Activated T-cell treated with anti-CD3 and anti-CD28 coated beads for 1 hour (primary cell): ENCODE measurements at places on chromosomes 4 and X.

GRCh38 chr4:127209580-127210095 is 423.1 kb upstream of the INTU start:
- no peak for DNase-seq

DNA sequence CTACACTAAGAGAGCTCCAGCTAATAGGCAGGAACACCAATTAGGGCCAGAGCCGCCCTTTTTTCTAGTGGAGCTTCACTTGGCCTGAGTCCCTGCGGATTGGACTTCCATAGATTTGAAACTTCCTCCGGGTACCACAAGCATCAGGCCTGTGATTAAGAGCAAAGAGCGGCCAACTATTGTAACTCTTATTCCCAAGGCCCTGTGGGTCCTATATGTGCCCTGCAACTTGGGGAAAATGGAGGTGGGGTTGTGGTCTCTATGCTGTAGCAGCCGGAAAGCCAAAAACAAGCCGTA is at the start of gene NCBP2L:
NCBP2L (plus strand) TSS at position 198 of the 297 bp plus-strand sequence. CDS start 16,488 bp downstream, outside the sequence.
- no peak for DNase-seq

- no peak for DNase-seq
Measured at GRCh38 chr4:182453830-182454229, 210.6 kb downstream of the TENM3 start.

DNA sequence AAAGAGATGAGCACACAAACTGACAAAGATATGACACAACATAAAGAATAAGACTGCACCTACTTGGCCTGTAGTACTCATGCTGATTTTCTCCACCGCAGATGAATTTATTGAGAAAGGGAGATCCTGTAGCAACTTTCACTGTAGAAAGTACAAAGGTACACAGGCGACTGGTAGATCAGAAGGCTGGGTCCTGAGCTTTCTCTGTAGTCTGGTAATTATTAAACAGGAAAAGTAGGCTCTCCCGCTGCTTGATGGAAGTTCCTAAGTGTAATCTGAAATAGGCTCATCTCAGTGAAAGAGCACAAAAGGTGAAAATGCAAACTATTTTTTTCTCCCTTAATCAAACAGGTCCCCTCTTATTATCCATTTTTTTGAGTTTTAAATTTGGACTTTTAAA is at the start of gene ADH6:
ADH6 (minus strand) TSS at position 175 of the 400 bp plus-strand sequence; CDS start at position 81, 94 bp downstream.
- no peak for DNase-seq

DNA sequence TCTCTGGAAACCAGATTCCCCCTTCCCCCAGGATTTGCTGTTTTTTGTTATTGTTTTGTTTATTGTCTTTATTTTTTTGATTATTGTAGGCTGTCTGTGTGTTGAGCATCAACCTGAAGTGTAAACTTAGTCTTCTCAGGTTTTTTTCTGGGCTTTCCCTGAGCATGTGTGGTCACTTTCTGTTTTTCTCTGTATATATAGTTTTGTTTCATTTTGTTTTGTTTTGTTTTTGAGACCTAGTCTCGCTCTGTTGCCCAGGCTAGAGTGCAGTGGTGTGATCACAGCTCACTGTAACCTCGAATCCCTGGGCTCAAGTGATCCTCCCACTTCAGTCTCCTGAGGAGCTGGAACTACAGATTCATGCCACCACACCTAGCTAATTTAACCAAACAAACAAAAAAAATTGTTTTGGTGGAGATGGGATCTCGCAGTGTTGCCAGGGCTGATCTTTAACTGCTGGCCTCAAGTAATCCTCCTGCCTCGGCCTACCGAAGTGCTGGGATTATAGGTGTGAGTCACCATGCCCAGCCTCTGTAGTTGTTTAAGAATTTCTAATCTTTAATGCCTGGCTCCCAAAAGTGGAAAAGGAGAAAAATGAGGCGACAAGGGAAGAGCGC is 9.1 kb downstream of the IL13RA1 start:
- no peak for DNase-seq

DNA sequence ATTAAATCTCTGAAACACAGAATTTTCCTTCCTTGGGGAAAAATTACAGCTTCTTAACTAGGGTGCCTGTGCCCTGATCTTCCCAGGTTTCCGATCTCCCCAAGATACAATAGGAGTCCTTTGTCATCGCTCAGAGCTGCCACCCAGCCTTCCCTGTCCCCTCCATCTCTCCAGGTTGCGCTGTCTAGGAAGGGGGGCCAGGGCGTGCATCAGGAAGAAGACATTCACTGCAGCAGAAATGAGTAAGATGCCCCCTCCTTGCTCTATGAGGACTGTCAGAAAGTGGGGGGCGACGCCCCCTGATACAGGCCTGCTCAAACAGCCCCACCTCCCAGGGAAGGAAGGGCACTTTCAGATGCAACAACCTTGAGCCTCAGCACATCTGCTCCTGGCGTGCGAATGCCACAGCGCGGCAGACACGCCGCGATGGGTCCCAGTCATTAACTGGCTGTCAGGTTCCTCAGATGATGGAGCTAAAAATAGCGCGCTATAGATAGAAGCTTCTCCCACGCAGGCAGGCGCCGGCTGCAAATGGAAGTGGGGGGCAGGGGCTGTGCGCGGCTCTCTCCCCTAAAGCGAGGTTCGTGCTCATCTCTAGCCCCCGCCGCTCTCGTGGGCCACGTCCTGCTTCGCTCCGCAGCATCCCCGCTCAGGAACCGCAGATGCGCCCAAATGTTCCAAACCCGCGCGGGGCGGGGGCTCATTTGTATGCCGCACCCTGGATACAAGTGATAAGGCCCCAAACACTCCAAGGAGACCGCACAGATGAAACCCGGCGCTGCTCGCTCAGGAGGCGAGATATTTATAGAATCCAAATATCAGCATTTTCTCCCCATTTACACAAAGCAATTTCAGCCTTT is 57.6 kb upstream of the LGI2 start:
- no peak for DNase-seq

GRCh38 chr4:17066972-17067371 is 168.5 kb upstream of the LDB2 start:
- no peak for DNase-seq

DNA sequence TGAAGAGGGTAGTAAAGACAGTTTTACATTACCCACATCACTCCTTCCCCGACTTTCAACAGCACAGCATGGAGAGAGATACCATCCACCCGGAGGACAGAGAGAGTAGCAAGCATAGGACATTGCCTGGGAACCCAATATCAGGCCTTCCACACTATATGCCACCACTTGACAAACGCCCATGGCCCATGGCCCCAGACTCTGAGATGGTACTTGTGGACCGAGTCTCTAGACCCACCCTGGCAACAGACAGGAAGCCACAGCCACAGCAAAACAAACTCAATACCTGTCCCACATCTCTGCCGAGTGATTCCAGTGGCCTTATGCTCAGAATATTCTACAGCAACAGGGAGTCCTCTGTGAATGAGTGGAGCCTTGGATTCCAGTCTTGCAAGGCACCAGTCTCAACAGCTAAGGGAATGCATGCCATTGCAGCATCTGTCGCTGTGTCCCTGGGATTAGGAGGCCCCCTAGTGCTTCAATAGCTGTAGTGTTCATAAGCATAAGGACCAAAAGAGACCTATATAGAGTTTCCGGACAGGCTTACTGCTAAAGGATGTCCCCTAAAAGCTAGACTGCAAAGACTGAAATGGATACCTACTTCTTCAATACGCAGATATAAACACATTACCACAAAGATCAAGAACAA is 14.7 kb upstream of the CT55 start:
- peak; percentile 2 for DNase-seq

DNA sequence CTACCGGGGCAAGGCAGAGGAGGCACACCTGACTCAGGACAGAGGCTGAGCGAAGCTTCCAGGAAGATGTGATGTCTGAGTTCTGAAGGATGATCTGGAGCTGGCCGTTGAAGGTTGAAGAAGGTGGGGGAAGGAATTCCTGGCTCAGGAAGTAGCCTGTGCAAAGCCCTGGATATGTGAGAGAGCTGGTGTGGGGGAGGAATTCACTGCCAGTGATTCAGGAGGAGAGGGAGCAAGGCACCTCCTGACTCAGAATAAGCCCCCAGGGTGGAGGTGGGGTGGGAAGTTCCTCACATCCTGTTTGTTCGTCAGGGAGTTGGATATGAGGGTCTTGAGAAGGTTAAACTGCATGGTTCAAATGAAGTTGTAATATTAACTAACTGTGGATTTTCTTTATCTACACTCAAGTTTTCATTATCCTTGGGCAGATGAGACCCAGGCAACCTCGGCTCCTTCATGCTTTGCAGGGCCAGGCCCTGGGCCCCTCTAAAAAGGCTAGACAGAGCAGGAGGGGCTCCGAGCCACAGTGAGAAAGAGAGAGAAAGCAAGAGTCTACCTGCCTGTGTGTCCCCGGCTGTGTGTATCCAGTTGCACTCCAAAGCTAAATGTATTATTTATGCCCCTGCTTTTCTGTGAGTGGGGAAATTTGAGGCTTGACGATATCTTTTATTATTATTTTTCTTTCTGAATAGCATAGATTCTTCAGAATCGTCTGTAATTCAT is 7.1 kb downstream of the NHSL2 start:
- no peak for DNase-seq

DNA sequence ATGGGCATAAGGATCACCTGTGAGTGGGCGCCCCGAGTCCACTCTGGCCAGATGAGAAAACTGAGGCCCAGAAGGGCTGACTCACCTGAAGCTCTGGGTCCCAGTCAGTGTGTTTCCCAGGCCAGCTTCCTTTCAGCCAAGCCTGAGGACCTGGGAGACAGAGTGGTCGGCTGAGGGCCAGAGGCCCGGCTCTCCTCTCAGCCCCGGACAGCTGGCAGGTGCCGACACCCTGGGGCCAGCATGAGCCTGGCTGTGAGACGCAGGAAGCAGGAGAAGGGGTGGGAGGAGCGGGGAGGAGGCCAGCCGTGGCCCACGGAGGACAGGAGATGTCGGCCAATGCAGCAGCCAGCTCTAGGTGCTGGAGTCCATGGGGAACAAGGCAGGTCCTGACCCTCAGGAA is 28.9 kb downstream of the ATP2B3 start:
- no peak for DNase-seq

- no peak for DNase-seq
Measured at GRCh38 chrX:97215186-97215585, 331.5 kb downstream of the RPA4 start.

DNA sequence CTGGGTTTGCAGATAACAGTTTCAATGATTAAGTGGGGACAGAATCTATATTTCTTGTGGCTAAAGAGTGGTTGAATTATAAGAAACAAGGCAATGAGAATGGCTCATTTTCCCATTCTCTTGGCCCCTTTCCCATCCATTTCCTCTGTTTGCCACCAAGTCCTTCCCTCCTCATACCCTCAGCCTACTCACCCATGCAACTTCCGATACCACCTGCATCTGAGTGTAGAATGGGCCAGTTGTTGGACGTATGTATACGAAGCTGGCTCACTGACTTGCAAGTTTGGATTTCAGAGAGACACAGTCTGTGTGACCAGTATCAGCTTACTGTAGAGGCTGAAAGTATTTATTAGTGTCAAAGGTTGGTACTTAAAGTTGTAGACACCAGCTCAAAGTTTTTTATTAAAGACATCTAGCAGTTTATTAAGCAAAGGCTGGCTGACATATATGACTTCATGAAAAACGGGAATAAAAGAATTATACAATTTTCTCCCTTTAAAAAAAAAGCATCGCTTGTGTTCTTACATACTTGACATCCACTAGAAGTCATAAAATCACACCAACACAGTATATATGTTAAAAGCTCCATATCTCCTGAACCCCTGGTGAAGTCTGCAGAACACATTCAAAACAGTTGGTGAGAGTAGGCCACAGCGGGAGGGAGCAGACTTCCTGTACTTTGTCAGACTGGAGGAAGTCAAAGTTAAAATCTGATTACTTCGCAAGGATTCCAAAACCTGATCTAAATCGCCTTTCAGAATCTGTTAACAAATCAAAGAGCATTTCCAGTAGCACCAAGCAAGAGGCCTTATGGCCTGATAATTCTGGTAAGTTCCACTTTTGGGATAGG is 22.4 kb upstream of the STIM2 start:
- DNase-seq, result no peak

- no peak for DNase-seq
Measured at GRCh38 chr4:112358952-112359749, 62.0 kb downstream of the ALPK1 start.

- DNase-seq, result no peak
Measured at GRCh38 chr4:112940336-112940735, 109.1 kb upstream of the ANK2 start.

DNA sequence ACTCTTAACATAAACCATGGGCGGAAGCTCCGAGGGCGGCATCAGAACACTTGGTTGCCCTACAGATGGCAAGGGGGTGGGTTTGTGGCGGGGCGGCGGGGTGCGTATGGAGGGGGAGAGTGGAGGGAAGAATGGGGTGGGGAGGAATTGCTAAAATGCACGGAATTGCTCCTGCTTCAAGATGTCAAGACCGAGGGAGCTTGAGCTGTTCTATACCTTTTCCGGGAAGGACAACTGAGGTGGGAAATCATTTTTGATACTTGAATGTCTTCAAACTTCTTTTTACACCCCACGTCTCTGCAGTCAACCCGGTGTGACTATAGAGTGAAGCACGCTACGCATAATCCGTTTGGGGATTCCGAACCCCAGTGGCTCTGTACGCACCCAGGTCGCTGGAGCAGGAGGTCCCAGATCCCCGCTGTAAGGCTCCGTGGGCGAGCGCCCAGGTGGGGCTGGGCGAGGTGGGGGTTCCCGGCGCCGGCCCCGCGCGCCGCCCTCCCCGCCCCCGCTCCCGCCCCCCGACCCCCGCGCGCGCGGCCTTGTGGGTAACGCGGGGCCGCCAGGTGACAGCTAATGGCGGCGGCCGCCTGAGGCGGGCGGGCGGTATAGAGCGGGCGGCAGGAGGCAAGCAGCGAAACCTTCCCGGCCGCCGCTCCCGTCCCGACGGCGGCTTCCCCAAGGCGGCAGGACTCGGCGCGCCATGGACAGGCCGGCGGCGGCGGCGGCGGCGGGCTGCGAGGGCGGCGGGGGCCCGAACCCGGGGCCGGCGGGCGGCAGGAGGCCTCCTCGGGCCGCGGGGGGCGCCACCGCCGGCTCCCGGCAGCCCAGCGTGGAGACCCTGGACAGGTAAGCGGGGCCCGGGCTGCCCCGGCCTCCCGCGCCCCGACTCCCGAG is at the start of gene MTMR1:
MTMR1 (plus strand) TSS at position 566 of the 894 bp plus-strand sequence; CDS start at position 701, 135 bp downstream.
- DNase-seq, result peak; percentile 38

- DNase-seq, result no peak
Measured at GRCh38 chr4:68963374-68963773, 11.8 kb upstream of the UGT2A3 start.

- DNase-seq, result no peak
Measured at GRCh38 chr4:166957451-166957850, 276.8 kb downstream of the SPOCK3 start.

GRCh38 chrX:97597954-97598353 is 714.2 kb downstream of the RPA4 start:
- no peak for DNase-seq

- DNase-seq, result no peak
Measured at GRCh38 chr4:17758485-17758884, 22.9 kb downstream of the FAM184B start.
